HS-5 (cell line): ENCODE measurements at places on chromosomes 7 and 10.

DNA sequence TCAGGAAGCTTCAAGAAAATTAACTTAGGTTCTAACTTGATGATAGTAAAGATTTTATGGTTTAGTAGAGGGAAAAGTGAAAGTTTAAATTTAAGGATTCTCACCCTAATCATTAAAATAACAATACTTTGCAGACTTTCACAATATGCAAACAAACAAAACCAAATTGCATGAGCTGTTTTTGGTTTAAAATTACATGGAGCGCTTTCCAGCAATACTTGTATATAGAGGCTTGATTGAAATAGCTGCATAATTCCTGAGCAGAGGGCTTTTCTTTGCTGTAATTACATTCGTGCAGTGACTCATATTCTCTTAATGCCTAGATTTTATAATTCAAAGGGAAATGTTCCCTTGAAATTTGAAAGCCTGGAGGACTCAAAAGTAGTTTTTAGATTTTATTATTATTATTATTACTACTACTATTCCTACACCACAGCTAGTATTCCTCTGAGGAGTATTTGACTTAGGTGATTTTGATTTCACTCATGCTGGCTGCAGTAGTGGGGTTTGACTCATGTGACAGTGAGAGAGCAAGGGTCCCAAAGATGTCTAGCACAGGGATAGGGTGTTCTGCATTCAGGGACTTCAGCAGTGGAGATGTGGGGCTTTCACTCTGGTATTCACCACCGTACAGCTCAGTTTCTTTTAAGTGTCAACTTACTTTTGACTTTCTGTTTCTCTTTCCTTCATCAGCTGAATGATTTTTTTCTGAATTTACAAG lies 138.1 kb downstream of the ADAM22 start:
- no peak for DNase-seq

GRCh38 chr7:159139639-159140038 lies 5.0 kb downstream of the VIPR2 start:
- no peak for DNase-seq

- no peak for DNase-seq
Measured at GRCh38 chr10:113111900-113112853, 162.1 kb downstream of the TCF7L2 start.

GRCh38 chr10:3034616-3035015 lies 32.7 kb upstream of the PFKP start:
- no peak for DNase-seq

GRCh38 chr7:1946773-1947450 lies 276.8 kb downstream of the ELFN1 start:
- no peak for DNase-seq

DNA sequence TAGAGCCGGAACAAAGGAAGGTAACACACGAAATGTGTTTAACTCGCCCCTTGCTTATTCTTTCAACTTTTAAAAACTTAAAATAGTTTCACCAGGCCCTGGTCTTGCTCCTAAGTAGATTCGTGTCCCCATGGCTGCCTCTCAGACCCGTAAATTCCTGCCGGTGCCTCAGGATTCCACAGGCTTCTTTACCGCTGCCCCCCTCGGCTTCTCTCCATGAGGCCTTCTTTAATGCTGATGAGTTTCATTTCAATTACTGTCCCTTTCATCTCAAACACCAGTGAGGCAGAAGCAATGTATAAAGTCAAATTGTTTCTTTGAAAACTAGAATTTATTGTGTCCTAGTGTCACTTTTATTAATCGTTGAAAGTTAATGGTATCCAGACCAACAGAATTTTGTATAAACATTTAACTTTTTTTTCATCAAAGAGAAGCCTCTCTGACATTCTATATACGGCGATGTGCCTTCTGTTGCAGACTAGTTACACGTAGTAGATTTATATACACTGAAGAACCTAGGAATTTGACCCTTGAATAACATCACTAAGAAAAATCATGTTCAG lies 225.2 kb downstream of the C7orf25 start:
- no peak for DNase-seq

DNA sequence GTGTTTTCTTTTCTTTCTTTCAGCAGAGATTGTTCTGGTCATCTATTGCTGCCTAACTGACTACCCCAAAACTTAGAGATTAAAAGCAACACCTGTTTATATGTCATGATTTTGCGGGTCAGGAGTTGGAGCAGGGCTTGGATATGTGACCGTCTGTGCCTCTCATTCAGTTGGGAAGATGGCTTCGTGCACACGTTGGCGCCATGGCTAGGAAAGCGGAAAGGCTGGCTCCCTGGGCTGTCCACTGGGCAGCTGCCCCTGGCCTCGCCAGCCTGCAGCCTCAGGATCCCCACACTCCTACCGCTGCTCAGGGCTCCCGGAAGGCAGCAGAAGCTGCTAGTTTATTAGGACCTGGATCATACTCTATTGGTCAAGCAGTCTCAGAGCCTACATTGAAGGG lies 638.1 kb upstream of the FOXK1 start:
- no peak for DNase-seq
